ENCODE measurements at places on chromosomes 16 and 17.

- peak; percentile 82 for DNase-seq
Measured at GRCh38 chr17:67475161-67475937, 98.3 kb downstream of the PITPNC1 start.

DNA sequence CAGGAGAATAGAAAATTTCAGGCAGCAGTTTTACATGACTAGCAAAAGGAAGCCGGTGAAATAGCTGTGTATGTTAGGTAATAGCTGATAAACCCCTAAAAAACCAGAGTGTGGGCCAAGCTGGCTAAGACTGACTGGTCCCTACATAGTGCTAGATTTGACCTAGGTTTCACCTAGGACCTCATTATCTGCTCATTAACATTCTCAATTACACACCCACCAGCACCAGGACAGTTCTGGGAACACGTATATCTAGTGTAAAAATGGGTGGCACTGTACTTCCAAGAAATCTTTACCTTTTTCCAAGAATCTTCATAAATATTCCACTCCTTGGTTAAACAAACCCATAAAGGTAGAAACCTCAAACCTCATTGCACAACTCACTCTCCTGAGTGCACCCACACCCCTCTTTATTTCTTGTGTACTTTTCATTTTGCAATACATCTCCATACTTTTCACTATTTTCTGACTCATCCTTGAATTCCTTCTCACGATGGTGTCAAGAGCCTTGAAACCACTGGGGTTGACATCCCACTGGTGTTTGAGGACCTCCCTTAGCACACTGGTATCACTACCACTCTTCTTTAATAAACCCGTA is 262.7 kb upstream of the KCNJ16 start:
- DNase-seq, result no peak

GRCh38 chr16:81657781-81658180 is 121.3 kb upstream of the PLCG2 start:
- DNase-seq, result no peak

- peak; percentile 18 for DNase-seq
Measured at GRCh38 chr17:83079352-83079747, at the start of gene METRNL. METRNL (plus strand) TSS chr17:83079609; CDS start chr17:83079816, 207 bp downstream.

DNA sequence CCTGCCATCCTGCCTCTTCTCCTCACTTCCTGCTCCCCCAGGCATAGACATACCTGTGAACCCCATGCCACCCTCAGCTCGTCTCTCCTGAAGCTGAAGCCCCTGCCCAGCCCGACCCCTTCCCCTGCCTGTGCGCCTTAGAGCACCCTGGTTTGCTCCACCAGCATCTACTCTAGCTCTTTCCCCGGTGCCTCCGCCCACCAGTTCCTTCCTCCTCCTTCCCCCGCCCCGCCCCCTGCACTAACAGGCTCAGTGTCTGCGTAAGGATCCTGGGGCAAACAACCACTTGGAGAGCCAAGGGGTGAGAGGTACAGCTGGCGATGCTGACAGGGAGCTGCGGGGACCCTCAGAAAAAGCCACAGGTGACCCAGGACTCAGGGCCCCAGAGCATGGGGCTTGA is 1.9 kb downstream of the GPR142 start:
- DNase-seq, result peak; percentile 68

DNA sequence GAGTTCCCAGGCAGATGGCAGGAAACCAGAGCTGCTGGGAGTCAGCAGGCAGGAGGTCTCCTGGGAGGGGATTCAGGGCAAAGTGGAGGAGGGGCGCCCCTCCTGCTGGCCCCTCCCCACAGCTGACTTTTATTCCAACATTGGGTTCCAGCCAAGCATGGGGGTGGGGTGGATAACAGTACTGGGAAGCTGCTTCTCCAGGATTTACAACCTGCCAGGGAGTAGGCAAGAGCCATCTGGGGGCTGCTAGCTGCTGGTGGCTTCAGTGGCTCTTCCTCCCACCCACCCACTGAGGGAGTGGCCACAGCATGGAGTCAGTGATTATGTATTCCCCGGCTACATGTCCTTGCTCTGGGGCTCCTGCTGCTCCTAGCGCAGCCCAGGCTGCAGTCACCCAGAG is 36.8 kb downstream of the TMEM132E start:
- DNase-seq, result no peak

DNA sequence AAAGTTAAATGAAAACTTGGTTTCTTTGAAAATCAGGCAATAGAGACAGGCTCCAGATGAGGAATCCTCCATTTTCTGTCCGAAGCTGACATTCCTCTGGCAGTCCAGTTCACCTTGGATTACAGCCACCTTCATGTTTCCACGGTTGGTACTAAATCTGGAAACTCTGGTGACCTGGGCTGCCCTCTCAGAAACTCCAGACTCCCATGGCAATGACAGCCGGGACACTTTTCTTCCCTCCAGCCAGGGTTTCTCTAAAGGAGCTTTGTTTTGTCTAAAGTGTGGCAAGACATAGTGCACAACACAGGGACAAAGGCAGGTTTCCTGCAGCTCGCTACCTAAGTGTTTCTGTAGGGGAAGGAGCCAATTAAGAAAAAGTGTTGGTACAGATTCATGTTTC is 36.0 kb downstream of the CLUAP1 start:
- DNase-seq, result no peak

DNA sequence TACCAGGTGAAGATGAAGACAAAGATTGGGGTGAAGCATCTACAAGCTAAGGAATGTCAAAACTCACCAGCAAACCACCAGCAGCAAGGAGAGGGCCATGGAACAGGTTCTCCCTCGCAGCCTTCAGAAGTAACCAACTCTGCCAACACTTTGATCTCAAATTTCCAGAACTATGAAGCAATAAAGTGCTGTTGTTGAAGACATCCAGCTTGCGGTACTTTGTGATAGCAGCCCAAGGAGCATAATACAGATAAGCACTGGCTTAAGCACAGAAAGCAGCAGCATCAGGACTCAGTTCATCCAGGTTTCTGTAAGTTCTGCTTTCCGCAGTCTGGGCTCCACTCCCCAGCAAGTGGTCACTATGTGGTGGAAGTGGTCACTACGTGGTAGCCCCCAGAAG is 16.0 kb upstream of the CDRT4 start:
- no peak for DNase-seq

DNA sequence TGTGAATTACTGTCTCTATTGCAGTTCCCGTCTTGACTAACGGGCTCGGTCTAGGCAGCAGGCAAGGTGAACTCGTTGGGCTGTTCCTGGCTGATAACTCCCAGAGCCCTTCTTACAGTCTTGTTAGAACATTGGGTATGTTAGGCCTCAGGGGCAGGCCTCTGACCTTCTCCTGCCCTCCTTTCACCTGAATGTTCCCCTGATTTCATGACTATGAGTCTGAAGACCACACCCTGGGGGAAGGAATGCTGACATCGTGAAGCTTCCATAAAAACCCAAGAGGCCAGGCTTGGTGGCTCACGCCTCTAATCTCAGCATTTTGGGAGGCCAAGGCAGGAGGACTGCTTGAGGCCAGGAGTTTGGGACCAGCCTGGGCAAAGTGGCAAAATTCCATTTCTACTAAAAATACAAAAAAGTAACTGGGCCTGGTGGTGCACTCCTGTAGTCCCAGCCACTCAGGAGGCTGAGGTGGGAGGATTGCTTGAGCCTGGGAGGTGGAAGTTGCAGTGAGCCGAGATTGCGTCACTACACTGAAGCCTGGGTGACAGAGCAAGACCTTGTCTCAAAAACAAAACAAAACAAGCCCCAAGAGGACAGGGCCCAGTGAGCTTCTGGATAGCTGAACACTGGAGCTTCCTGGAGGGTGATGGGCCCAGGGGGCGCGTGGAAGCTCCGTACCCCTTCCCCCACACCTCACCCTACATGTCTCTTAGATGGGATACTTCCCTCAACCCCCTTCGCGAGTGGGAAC is 47.8 kb upstream of the FBXO47 start:
- DNase-seq, result no peak

DNA sequence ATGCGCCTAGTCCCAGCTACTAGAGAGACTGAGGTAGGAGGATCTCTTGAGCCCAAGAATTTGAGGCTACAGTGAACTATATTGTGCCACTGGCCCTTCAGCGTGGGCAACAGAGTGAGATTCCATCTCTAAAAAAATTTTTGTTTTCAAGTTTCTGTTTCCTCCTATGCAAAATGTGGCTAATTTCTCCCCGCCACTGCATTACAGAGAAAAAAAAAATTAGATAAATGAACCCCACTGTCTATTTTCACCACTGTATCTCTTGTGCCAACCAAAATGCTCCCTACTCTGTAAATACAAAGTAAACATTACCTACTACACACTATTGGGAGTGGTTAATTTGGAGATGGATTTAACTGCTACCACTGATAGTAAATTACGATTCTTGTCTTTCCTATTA is 2.0 kb downstream of the MARF1 start:
- no peak for DNase-seq

DNA sequence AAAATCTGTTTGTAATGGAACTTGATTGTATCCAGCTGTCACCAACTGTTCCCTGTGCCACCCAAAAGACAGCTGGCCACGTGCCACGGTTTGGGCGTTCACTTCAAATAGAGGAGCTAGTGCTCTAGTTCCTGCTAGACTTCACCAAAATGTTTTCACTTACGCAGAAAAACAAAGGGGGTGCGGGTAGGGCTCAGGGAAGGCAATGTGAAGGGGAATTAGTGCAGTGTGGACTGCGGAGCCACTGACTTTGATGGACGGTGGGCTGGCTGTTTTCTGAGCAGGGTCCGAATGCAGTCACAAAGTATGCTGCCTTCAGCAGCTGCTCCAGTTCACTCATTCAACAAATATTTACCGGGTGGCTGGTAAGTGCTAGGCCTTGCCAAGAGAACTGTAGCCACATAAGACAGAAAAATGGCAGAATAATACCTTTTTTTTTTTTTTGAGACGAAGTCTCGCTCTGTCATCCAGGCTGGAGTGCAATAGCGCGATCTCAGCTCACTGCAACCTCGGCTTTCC is 7.6 kb upstream of the CYTH1 start:
- no peak for DNase-seq

DNA sequence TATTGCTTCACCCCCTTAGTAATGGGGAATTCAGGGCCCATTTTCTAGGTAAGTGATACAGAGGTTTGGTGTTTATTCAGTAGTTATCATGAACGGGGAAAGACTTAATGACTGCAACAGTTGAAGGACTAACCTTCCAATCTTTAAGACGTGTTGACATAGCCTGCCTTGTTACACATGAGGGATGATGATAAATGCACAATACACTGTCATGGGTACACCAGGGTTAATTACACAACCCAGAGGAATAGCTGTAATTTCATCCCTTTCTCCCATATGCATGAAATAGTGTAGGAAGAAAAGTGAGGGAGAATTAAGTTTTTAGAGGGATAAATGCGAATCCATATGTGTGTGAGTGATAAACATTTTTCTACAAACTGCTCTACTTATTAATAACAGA is 10.7 kb downstream of the MYH4 start:
- no peak for DNase-seq

DNA sequence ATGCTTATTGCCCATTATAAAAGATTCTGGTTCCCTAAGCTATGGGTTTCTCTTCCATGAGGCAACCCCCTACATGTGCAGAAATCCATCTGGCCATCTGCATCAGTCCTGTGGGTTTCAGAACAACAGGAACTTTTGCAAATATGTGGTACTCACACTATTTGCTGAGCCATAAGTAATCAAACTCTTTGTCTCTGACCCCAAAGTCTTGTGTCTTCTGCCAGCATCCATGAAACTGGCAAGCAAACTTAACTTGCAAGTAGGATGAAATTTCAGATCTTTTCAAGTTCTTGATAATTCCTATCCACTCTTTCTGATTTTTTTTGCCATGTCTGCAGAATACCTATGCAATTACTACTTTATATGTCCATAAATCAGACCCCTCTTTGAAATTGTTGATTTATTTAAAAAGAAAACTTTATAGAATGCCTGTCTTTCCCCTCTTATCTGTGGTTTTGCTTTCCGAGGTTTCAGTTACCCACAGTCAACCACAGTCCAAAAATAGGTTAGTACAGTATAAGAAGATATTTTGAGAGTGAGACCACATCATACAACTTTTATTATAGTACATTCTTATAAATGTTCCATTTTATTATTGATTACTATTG is 158.4 kb upstream of the IRX3 start:
- no peak for DNase-seq

DNA sequence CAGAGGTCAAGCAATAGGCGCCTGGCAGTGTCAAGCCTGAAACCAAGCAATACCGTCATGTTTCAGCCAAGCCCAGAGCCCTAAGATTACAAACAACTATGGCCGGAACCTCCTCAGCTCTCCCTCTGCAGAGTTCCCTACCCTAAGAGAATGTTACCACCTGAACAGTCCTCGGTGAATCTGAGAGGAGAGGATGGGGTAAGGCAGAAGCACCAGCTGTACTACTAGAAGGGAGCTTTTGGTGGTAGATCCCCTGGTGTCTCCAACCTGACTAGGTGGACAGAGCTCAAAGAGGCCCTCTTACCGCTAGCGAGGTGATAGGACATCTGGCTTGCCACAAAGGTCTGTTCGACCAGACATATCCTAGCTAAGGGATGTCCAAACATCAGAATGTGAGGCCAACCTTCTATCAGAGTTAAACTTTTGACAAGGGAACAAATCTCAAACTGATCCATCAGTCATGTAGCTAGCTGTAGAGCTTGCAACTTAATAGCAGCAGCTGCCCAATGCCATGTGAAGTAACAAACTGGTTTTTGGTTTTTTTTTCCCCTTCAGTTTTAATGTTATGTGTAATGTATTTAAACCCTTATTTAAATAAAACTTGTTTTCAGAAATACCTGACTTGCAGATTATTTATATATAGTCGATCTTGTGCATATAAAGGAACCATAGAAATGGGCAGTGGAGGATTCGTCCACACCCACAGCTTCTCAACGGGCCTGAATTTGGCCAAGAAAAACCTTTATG is 2.5 kb downstream of the EIF1 start:
- DNase-seq, result no peak

DNA sequence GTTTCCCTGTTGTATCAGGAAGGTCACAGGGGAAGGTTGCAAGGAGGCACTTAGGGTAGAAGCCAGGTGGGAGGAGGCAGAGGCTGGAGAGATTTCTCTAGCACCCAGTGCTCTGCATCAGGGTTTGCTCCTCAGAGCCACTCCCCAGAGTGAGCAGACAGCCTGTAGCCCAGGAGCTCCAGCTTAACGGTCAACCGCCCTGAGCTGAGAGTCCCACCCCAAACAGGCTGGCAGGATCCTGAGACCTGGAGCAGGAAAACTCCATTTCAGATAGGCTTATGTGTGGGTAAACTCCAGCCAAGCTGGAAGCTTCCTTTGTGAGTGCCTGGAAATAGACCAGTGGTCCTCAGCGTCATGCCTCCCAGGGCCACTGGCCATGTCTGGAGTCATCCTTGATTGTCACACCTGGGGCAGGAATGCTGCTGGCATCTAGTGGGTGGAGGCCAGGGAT is 37.9 kb downstream of the MPRIP start:
- no peak for DNase-seq

GRCh38 chr17:62827746-62828485 is 19.8 kb upstream of the MARCHF10 start:
- DNase-seq, result no peak

DNA sequence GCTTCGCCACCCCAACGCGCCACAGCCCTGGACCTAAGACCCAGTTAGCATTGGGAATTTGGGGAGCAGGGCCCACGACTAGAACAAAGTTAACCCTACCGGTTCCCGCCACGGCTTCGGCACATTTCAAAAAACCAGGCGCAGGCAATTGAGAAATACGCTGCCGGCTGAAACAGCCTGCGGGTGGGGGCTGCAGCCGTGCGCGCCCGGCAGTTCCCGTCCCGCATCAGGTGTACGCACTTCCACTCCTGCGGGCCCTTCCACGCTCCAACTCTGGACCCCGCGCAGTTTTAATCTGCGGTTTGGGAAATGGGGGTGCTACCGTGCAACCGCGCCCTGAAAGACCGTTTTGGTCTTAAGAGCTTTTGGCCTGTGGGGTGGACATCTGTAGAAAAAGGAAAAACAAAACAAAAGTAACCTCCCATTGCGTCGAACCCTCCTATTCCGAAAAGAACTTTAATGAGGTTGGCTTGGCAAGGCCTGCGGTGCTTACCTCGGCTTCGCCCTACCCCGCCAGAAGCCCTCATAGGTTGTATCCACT is 7.1 kb downstream of the IRX5 start:
- DNase-seq, result no peak
